ENCODE measurements at places on chromosomes 7 and 10.

GRCh38 chr10:34995925-34996324, 94.2 kb downstream of the CUL2 start:
- DNase-seq: no peak

DNA sequence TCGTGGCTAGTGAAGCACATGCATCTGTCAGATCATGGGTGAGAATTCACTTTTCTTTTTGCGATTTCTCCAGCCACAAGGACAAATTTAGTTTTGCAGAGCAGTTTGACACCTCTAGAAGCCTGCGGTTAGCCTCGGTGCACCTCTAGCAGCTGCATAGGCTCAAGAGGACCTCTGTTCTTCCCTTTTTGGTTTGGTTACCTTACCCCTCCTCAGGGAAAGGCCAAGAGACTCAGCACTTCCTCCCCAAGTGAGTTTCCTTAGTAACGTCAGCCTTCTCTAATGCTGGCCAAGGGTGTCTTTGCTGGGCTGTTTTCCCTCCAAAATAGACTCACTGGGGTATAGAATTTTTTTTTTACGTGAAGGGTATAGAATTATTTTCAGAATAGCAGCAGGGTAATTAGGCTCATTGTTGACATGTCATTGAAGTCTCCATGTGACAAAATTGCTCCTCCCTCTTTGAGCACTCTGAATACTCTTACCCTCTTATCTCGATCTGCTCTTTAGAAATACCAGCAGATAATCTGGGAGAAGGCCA, 97.8 kb downstream of the AUTS2 start:
- no peak for DNase-seq

GRCh38 chr7:157396316-157397035, 59.7 kb downstream of the DNAJB6 start:
- no peak for DNase-seq

DNA sequence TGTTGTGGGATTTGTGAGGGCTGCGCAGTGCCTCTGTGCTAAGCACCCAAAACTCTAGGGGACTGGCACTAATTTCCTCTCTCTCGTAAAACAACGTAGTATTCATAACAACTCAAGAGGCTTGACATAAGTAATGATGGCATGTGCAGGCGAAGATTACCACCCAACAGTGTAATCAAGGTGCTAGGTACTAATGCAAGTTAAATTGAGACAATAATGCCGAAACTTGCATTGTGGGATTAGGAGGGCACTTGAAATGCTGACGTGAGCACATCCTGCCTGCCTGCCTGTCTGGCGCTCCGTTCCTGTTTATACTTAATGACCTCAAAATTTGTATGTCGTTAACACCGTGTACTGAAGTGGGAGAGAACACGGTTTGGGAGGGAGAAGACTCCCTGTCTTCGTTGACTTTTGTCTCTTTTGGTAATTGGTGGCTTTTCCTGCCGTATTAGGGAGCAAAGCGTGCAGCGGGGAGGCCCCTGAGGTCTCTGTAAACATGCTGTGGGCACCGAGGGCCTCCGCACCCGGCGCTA, 139.0 kb downstream of the MGMT start:
- no peak for DNase-seq

DNA sequence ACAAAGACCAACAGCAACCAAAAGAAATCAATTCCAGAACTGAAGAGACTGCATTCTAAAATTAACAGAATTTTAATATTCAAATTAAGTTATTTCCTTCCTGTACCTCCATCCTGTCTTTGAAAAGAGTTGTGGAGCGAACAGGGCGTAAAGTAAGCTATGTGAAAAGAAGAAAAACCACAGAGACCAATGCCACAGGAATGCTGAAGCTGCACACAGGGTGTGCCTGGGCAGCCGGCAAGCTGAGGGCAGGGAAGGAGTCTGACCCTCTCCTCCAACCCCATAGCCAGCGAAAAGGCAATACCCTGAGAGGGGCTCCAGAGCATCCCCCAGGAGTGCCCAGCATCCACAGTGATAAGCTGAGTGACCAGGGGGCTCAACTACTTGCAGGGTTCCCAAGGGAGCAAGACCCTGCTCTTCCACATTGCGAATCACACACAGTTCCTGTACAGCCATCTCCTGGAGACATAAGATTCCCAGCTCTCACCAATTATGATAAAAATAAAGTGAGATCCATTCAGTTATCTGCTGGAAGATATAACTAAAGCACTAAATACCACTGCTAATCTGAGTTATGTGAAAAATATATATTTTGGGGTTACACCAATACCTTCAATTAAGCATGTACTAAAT, 93.8 kb downstream of the PARD3 start:
- DNase-seq: peak; percentile 70

GRCh38 chr7:74617180-74617744, 40.3 kb upstream of the GTF2I start:
- no peak for DNase-seq

- no peak for DNase-seq
These were observed 44.5 kb downstream of the PALD1 start for GRCh38 chr10:70523057-70523456.

- peak; percentile 6 for DNase-seq
These were observed 237.4 kb downstream of the ELMO1 start for GRCh38 chr7:37211097-37211880.

- peak; percentile 86 for DNase-seq
These were observed 570 bp downstream of the BMS1 start for GRCh38 chr10:42783181-42783549.

DNA sequence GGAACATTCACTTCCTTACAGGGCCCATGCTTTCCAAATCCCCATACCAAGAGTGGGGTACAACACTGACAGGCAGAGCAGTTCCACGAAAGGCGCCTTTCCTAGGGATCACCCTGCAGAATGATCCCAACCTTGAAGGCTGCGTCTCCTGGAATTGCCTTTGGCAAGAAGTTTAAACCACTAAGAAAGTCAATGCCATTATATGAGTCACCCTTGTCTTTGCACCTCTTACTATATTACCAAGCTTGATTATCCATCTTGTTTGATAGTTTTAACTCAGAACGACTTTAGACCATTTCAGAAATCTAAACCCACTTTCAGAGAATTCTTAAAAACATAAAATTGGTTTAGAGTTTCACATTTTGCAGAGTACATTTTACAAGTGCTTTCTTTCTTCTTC, 282.1 kb downstream of the ARHGAP12 start:
- no peak for DNase-seq

- peak; percentile 29 for DNase-seq
These were observed 647 bp upstream of the NACAD start for GRCh38 chr7:45089341-45089891.

GRCh38 chr7:81845744-81846241, 75.9 kb upstream of the HGF start:
- no peak for DNase-seq

DNA sequence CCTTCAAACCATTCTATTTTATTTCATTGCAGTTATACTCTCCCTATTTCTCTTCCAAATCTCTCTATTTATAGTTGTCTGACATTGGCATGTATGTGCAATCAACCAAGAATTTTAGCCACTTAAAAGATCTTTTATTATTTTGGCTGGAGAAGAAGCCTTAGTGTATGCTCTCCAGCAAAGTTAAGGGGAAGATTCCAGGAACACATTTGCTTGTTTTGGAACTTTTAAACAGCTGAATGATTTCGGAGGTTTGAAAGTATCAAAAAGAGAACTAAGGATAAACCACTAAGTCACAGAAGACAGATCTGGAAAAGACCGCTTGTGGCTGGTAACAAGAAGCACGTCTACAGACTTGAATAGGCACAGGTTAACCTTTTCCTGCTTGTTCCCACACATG, 182.2 kb upstream of the FZD1 start:
- DNase-seq: no peak

GRCh38 chr7:25031432-25031831, 51.5 kb upstream of the OSBPL3 start:
- DNase-seq: no peak

DNA sequence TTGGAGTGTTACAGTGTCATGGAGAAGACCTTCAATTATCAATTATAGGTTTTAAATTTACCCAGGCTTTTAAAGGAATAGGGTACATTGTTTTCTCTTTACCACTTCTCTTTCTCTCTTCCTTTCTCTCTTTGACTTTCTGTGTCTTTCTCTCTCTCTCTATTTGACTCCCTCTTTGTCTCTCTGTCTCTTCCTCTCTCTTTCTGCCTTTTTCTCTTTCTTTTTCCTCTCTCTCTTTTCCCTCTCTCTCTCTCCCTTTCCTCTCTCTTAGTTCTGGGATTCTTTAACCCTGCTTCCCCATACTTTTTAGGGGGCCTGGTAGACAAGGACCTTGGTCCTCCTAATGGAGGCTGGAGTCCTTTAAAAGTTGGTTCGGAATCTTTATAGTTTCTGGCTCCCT, 15.9 kb upstream of the GHITM start:
- DNase-seq: no peak

DNA sequence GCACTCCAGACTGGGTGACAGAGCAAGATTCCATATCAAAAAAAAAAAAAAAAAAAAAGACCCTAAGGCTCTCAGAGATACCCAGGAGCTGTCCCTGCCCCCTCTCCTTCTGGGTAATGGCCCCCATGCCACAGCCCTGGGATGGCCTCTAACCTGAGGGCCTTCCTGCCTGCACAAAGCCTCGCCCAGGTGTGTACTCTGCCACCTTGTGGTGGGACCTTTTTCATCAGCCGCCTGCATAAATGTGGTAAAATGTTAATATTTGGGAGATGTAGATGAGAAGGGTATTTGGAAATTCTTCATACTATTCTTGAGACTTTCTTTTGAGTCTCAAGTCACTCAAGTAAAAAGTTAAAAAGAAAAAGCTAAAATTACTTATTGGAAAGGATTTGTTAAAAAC, 46.3 kb upstream of the RNF216 start:
- DNase-seq: no peak

DNA sequence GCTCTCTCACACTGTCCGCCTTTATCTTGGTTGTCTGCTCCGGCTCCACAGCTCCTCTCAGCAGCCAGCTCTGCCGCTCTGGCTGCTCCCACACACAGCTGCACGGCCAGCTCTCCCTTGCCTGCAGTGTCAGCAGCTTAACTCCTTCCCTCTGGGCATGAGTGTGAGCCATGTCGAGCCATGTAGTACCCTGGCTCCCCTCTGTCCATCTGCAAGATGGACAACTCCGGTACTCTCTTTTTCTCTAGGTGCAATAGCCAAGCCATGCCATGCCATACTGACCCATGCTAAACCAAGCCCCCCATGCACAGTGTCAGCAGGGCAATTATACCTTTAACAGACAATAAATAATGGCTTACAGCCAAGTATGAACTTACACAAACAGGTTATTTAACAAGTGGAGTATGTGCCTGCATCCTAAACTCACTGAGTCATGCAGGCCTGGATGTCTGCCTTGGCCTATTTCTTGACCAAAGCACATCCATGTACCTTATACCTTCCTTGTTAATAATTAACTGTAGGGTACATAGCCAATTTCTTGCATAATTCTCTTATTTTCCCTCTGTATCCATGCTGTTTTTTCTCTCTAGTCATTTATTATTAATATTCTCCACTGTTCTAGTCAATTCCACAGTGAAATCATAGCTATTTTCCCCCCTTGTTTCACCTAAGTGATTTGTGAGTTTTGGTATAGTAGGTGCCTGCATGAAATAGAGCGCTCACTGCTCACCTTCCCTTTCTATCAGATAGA, 170.9 kb downstream of the CDK14 start:
- peak; percentile 47 for DNase-seq

DNA sequence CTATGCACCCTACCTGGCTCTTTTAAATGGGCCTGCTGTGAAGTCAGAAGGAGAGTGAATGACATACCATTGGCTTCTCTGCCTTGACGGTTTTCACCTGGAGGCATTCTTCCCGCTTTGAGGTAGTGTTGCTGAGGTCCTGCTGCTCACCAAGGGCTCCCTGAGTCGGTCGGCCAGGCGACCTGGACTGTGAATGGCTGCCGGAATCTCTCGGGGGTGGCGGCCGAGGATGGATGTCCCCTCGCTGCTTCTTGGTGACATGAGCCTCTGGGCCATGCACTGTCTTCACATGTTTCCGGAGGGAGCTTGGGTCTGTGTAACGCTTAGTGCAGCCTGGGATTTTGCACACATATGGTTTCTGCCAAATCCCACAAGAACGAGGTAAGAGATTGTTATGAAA, 264.7 kb downstream of the GLI3 start:
- no peak for DNase-seq

DNA sequence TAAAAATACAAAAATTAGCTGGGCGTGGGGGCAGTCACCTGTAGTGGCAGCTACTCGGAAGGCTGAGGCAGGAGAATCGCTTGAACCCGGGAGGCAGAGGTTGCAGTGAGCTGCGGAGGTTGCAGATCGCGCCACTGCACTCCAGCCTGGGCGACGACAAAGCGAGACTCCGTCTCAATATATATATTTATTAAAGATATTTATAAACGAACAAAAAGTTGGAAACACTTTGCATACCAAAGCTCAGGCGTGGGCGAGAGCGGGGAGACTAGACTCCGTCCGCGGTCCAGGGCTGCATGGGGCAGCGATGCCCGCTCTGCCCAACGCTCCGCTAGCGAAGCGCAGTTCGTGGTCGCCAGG, 7.9 kb upstream of the CRYGN start:
- DNase-seq: no peak

GRCh38 chr10:97102441-97102840, 83.3 kb downstream of the SLIT1 start:
- no peak for DNase-seq

GRCh38 chr10:91311601-91312381, 91.3 kb downstream of the PCGF5 start:
- DNase-seq: no peak

- DNase-seq: no peak
These were observed 46.4 kb downstream of the CASD1 start for GRCh38 chr7:94556028-94556427.

DNA sequence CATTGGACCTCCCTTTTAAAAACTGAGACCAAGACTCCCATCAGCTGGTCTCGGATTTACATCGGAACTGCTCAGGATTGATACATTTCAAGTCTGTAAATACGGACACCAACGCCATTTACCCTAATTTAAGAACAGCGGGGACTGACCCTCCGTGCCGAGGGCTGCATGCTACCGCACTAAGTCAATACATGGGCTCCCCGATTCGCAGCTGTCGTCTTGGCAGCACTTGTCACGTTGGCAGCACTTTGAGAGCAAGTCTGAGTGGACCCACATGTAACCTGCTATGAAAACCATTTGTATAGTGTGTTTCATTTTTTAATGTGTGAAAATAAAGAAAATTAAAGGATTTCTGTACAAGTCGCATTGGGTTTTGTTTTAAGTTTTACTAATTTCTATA, 83.4 kb downstream of the EZH2 start:
- no peak for DNase-seq

DNA sequence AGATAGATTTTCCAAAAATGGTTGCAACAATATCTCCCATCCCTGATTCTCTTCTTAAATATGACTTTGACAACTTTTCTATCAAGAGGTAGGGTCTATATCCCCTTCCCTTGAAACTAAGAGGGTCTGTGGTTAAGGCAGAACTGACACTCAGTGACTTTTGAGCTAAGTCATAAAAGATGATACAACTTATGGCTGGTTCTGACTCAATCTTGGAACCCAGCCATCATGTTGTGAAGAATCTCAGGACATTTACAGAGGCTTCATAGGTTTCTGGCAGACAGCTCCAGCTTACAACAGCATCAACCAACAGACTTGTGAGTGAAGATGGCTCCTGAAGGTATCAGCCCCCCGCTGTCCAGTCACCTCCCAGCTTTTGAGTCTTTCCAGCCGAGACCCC, 203.5 kb downstream of the RNLS start:
- DNase-seq: peak; percentile 76

Measured in brain microvascular endothelial cell (primary cell).